ENCODE measurements at places on chromosomes 2 and 18.

- no peak for DNase-seq
These were observed at the start of gene CDH20 for GRCh38 chr18:61333271-61333745. Gene CDH20, plus strand, starts transcription at chr18:61333430.

GRCh38 chr2:52884761-52885352, 882.7 kb upstream of the CHAC2 start:
- DNase-seq, result no peak

DNA sequence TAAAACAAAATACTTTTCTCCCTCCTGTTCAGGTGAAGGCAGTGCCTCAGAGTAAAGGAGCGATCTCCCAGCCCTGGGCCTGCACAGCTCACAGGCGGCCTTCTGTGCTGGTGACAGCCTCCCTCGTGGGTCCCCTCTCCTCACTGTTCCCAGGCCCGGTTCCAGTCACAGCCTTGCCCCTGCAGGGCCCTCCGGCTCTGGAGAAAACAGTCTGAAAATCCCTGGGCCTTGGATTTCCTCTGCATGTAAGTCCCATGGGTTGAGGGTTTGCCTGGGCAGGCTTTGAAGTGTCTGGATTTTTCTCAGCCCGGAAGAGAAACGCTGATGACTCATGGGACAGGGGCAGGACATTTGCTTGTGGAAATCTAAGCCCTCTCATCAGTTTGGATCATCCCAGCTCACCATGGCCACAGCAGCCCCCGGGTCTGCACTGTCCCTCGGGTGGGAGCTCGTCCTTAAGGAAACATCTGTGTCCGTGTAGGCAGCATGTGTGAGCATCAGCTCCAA, 186.1 kb upstream of the RAB12 start:
- DNase-seq, result peak; percentile 52

GRCh38 chr2:89767572-89768435, 1076.3 kb downstream of the RPIA start:
- DNase-seq, result no peak

DNA sequence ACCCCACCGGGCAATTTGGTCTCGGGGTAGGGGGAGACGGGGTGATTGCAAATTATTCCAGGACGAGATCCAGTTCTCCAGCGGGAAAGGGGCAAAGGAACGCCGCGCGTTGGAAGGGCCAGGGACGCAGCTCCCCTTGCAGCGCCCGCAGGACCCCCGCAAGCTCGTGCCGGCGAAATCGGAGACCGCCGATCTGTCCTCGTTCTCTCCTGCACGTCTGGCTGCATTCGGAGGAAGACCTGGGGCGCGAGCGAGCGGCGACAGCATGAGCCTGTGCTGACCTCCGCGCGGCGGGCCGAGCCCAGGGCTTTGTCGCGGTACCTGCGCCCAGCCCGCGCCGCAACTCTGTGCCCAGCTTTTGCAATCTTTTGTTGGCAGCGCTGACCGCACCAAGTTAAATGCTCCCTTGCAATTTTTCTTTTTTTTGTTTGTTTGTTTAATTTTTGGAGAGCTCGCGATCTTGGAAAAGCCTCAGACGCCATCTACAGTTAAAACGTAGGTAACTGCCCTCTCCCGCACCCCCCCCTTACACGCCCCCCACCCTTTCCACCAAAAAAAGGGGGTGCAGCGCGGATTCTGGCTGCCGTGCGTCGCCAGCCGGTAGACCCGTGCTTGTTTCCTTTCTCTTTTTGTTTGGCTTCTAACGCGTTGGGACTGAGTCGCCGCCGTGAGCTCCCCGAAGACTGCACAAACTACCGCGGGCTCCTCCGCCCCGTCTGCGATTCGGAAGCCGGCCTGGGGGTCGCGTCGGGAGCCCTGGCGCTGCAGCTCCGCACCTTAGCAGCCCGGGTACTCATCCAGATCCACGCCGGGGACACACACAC, 667 bp downstream of the TRIB2 start:
- DNase-seq, result peak; percentile 71

GRCh38 chr18:62792016-62792415, 76.7 kb downstream of the PHLPP1 start:
- no peak for DNase-seq

- DNase-seq, result no peak
These were observed 19.2 kb upstream of the ATP9B start for GRCh38 chr18:79050005-79050404.

GRCh38 chr2:118805064-118805690, 42.3 kb downstream of the EN1 start:
- peak; percentile 87 for DNase-seq

DNA sequence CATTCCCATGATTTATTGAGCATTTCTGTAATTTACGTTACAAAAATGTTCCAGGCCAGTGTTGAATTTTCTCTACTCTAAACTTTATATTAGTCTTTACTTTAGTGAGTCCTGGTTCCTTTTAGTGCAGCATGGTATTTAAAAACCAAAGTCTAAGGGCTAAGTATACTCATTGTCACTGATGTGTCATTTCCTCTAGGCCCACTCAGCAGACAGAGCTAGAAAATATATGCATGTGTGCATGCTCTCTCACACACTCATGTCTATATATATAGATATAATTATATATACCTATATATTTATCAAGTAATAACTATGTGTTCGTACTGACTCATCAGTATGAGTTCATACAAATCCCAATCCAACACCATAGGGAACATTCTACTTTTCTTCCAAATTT, 132.5 kb upstream of the SLC8A1 start:
- DNase-seq, result no peak

DNA sequence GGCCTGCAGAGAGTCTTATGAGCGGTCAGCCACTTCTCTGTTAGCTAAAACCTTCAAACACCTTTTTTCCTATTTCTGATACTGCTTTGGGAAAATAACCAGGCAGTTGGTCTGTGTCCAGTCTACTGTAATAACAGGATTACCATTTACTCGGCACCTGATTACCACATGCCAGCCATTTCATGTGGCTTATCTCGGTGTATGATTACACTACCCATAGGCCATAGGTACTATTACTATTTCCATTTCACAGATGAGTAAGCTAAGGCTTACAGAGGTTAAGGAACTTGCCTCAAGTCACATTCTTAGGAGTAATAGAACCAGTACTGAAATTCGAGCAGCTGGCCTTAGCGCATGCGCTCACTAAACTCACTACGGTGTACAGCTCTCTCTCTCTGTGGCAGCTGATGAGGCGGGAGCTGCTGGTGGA, 147.2 kb upstream of the L3MBTL4 start:
- no peak for DNase-seq

DNA sequence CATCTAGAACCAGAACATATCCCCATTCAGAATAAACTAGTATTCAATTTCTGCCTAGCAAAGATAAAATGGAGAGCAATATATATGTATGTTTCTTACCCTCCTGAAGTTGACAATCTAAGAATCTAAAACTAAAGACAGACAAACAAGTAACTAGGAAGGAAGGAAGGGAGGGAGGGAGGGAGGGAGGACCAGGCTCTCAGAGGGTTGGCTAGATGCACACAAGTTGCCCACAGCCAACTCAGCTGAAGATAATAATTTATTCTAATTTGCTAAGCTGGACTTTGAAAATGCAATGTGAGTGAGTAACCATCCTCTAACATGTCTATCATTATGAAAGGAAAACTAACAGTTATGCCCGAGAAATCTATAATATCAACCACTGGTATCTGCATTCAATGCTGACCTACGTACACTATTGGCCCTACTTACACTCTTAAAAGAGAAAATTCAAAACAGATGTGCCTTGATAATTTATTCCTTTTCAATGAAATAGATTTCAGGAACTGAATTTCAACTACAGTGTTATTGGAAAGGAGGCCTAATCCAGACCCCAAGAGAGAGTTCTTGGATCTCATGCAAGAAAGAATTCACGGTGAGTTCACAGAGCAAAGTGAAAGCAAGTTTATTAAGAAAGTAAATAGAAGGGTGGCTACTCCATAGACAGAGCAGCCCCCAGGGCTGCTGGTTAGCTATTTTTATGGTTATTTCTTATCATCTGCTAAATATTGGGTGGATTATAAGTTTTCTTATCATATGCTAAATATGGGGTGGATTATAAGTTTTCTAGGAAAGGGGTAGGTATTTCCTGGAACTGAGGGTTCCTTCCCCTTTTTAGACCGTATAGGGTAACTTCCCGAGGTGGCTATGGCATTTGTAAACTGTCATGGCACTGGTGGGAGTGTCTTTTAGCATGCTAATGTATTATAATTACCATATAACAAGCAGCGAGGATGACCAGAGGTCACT, 288.5 kb upstream of the SLC39A10 start:
- no peak for DNase-seq

DNA sequence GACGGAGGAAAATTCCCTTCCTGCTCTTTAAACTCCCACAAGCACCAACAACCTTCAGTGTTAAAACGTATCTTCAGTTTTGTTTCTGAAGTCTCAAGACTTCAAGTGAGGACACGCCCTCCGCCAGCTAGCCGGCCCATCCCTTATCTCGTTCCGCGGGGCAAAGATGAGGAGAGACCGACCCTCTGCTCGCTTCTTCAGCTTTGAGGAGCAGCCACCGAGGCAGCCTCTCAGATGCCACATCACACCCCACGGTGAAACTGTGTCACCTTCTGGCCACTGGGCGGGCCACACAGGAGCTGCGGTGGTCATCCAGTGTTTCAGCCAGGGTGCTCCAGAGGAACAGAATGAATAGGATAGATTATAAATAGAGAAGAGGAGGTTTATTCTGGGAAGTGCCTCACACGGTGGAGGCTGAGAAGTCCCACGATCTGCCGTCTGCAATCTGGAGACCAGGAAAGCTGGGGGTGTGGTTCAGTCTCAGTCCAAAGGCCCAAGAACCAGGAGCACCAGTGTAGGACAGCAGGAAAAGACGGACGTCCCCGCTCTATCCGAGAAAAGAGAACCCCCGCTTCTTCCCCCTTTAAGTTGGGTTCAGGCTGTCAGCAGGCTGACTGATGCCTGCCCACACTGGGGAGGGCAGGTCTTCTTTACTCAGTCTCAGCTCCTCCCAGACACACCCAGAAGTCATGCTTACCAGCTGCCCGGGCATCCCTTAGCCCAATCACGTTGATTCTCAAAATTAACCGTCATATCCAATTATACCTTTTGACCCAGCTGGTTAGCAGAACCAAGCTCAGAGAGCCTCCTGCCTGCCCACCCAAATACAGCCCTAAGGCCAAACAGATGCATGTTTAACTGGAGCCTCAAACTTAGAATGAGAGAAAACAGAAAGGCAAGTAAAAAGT, 399.7 kb upstream of the ID2 start:
- DNase-seq, result no peak

- no peak for DNase-seq
These were observed 54.2 kb upstream of the ACSL3 start for GRCh38 chr2:222806526-222807137.

GRCh38 chr2:178859730-178860129, 52.5 kb upstream of the TTN start:
- no peak for DNase-seq

DNA sequence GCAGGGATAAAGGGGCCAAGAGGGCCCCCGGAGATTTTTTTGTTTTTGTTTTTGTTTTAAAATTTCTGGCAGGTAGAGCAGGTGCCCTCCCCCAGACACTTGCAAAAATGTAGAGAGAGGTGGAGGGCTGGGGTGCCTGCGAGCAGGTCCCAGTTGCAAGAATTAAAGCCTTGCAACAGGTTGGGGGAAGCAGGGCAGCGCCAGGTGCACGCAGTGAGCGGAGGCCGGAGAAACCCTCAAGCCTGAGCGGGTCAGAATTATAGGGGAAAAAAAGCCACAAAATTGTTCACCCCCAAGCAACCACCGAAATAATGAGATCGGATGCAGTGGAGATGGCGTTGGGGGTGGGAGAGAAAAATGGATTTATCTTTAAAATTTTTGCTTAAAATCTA, 527 bp downstream of the IGFBP5 start:
- no peak for DNase-seq

GRCh38 chr18:70582981-70583380, 294.1 kb downstream of the SOCS6 start:
- DNase-seq, result no peak

- DNase-seq, result no peak
These were observed 726.8 kb upstream of the DDX18 start for GRCh38 chr2:117087535-117088291.

DNA sequence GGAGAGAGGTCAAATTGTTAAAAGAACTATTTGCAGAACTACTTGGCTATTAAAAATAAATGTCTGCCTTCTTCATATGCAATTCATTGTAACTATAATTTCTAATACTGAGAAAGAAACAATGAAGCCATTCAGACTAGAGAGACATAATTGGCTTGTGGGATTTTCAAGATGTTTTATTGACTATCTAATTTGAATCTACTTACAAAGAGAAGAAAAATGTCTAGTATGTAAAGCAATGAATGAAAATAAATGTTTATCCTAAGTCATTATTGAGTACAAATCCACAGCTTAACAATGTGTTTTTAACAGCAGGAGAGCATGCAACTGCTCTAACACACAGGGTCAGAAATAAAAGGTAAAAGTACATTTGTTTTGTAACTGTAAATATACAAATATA, 19.2 kb downstream of the RMP24 start:
- DNase-seq, result peak; percentile 22

GRCh38 chr2:85468704-85469349, 50.3 kb downstream of the SH2D6 start:
- DNase-seq, result peak; percentile 51

GRCh38 chr2:200762127-200762526, 49.6 kb upstream of the BZW1 start:
- DNase-seq, result peak; percentile 53

GRCh38 chr18:58716060-58716756, 44.9 kb downstream of the MALT1 start:
- no peak for DNase-seq

DNA sequence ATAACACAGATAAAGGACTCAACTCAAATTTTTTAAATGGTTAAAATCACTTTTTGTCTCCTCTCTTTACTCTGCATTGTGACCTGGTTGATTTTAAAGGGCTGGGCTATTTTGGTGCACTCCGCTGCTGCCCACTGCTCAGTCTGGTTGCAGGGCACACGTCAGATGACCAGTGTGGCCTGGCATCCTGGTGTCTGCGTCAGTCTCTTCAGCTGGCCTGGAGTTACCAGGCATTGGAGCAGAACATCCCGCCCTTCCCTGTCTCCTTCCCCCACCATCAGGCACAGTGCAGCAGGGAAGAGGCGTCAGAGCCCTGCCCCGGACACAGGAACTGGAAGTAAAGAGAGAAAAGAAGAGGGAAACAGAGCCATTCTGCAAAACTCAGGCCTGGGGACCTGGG, 8.9 kb downstream of the C1QL2 start:
- DNase-seq, result no peak

DNA sequence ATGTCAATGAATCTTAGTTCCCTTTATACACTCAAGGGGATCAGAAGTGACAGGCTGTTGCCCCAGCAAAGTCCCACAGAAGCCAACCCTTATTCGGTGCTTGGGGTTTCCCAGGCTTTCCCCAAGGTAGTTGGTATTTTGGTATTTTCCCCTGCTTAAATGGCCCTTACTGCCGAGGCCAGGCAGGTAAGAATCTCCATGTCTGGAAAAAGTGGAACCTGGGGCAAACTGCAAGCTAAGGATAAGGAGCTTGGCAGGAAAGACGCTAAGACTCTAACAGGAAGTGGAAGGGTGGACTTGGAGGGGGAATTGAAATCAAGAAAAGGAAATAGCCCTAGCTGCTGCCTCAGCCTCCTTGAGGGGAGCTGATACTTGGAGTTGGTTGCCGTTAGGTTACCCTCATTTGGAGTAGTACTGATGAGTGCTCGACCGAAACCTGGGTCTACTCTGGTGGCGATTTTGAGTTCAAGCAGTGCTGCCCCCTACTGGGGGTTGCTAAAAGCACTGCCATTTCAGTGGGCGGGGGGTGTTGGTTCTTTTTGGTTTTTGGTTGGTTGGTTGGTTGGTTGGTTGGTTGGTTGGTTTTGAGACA, 3.3 kb upstream of the GPBAR1 start:
- no peak for DNase-seq

All from AG10803 (cell line).